ENCODE measurements at places on chromosomes 3 and 15. TPM values are rescaled to one million over a fixed set of nuclear protein-coding genes. Genes with fewer than 3 reads are reported as not detected.

DNA sequence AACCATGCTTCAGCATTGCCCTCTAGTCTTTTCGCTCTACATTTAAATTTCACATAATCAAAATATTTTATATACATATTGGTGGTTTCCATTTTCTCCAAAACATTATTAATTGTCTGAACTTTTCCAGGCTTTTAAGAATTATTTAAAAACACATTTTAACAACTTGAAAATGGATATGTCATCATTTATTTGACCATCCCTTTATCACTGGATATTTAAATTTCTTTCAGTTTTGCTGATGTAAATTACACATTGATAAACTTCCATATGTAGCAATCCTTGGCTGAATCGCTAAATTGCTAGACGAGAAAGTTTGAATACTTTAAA, 146.0 kb downstream of the ATP10A start:
- no peak for DNase-seq
- no peaks in the 10 kb centered on the region for H3K36me3 ChIP-seq
- H3K4me1 ChIP-seq, result no peaks in the 10 kb centered on the region
- no peak overlapping the region for H3K27ac ChIP-seq
- H3K27me3 ChIP-seq, result no peaks in the 10 kb centered on the region

DNA sequence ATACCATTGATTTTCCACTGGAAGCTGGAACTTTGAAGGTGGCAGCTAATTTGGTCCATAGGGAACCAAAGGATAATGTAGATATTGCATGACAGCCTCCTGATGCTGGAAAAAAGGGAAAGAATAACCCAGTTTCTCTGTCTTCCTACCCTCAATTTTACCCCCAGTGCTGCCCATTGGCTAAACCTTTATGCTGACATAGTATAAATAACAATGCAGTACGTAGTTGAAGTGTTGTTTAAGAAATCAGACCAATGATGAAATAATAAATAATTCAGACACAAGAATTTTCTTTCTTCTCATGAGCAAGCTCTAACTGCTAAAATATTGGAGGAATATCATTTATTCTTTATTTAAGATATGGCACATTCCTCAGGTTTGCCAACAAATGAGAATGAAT, 843.4 kb downstream of the EPHA3 start:
- H3K27me3 ChIP-seq, result no peaks in the 10 kb centered on the region
- H3K4me1 ChIP-seq, result no peaks in the 10 kb centered on the region
- DNase-seq, result no peak
- no peak overlapping the region for H3K4me3 ChIP-seq

DNA sequence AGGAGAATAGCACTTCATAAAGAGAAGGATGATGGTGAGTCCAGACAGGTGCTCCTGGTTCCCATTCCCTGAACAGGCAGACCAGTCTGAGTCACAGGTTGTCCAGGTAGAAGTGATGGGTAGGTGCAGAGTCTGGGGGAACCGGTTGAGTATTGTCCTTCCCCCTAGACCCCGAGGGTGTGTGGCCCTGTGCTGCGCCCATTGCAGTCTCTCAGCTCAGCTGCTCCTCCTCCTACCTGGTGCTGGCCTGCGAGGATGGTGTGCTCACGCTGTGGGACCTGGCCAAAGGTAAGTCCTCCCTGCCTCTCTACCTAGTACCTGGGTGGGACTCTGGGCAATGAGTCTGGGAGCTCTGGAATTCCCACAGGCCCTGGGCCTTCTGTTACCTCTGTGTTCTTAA, 19.8 kb downstream of the MESP1 start:
- H3K4me3 ChIP-seq, result no peak overlapping the region
- H3K4me1 ChIP-seq, result no peaks in the 10 kb centered on the region
- no peaks in the 10 kb centered on the region for H3K36me3 ChIP-seq
- H3K27me3 ChIP-seq, result no peaks in the 10 kb centered on the region
- H3K27ac ChIP-seq, result no peak overlapping the region

DNA sequence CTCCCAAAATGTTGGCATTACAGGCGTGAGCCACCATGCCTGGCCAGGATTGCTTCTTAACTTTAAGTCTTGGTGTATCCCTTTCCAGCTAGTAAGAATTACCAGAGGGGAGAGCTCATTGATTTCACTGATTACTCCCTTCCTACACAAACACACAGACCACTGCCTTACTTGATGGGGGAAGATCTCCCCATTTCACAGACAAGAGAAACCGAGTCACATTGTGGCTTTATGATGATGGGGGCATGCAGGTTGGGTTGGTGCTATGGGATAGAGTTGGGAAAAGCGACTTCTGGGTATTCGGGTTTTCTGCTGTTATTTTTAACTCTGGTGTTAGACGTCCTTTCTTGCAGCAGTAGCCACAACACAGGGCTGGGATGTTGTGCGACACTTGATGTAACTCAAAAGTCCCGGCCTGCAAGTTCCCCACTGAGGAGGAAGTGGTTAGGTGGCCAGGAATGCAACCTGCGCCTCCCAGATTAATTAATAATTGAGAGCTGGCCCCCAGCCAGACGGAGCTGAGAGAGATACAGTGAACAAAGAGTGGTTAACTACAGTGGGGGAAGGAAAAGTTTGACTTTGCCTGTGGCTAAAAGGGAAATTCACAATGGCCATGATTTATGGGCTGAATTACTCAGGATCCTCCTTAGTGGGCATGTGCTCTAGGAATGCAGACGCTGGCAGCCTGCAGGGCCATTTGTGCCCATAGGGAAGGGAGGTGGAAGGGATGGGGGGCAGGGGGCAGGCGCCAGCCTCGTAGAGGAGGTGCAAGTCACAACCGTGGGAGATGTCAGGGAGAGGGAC, 63.6 kb downstream of the SMAD6 start:
- H3K4me1 ChIP-seq, result peaks cover 12% of the 10 kb centered on the region
- peak; percentile 53 for DNase-seq
- H3K27ac ChIP-seq, result no peak overlapping the region
- peaks cover 23% of the 10 kb centered on the region for H3K27me3 ChIP-seq
- H3K4me3 ChIP-seq, result no peak overlapping the region

DNA sequence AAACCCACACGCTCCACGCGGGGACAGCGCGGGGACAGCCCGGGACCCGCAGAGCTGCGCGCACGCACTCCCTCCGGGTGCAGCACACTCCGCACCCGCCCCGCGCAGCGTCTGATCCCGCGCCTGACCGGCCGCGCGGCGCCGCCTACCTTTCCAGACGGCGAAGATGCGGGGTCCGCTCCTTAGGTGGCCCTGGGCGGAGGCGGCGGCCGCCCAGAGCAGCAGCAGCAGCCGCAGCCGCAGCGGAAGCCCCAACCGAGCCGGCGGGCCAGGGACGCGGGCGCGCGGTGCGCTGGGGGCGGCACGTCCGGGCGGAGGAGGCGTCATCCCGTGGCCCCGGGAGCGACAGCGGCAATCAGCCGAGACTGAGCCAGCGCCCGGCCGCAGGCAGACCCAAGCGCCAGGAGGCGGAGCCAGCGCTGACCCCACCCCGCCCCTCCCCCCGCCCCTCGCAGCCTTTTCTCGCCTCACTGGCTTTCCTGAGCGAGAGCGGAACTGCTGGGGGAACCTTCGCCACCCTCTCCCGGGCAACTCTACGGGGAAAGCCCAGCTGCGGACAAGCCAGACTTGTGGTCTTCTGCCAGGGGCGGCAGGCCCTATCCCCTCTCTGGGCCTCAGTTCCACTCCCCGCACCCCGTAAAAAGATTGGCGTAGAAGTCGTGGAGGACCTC, at the start of gene SEMA7A:
Gene SEMA7A, minus strand, starts transcription at position 367 of the 671 bp plus-strand sequence. Its CDS starts 40 bp downstream, at position 327.
- H3K4me3 ChIP-seq, result peak within 1 kb of the TSS; percentile 91

- H3K36me3 ChIP-seq, result no peaks in the 10 kb centered on the region
- H3K27ac ChIP-seq, result no peak overlapping the region
- no peak for DNase-seq
- no peak overlapping the region for H3K4me3 ChIP-seq
These were observed 827.0 kb downstream of the CADM2 start for GRCh38 chr3:85785766-85786165.

The CXCR6 gene
- polyA plus RNA-seq, result 3.7 TPM

The FETUB gene
- not detected for polyA plus RNA-seq

The SLC22A13 gene
- not detected for polyA plus RNA-seq

The CCDC80 gene
- polyA plus RNA-seq, result 5.2 TPM

The RASL12 gene
- 6.1 TPM for polyA plus RNA-seq
